ENCODE measurements at places on chromosomes 4 and X.

DNA sequence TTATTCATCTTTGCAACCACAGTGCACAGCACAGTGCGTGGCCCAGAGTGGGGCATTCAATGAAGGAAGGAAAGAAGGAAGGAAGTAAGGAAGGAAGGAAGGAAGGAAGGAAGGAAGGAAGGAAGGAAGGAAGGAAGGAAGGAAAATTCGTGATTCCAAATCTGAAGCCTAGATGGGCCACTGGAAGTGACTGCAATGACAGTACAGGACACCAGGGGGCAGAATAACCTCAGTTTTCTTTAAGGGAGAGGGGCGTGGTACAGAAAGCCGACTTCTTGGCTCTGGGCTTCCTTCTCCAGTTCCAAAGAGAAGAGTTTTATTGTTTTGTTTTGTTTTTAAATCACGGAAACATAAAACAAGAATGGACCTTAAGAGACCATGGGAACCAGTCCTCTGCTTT, 47.8 kb downstream of the APLN start:
- DNase-seq, result peak; percentile 58

DNA sequence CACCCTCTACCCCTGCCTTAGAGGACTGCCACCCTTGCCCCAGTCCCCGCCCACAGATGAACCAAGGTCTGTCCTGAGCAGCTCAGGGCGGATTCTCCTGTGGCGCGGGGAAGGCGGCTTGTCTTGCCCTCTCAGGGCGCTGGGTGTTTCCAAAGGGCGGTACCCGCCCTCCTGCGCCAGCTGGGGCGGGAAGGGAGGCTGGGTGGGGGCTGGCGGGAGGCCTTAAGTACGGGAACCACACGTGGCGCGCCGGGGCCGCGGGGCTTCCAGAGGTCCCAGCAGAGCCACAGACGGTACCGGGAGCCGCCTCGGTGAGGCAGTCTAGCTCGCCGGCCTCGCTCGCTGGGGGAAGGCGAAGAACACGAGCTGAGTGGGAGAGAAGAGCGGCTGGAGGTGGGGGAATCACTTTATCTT, 361.1 kb downstream of the MID1IP1 start:
- DNase-seq, result peak; percentile 65

- DNase-seq, result no peak
Observed at GRCh38 chrX:21738210-21738949, 19.5 kb downstream of the SMPX start.

DNA sequence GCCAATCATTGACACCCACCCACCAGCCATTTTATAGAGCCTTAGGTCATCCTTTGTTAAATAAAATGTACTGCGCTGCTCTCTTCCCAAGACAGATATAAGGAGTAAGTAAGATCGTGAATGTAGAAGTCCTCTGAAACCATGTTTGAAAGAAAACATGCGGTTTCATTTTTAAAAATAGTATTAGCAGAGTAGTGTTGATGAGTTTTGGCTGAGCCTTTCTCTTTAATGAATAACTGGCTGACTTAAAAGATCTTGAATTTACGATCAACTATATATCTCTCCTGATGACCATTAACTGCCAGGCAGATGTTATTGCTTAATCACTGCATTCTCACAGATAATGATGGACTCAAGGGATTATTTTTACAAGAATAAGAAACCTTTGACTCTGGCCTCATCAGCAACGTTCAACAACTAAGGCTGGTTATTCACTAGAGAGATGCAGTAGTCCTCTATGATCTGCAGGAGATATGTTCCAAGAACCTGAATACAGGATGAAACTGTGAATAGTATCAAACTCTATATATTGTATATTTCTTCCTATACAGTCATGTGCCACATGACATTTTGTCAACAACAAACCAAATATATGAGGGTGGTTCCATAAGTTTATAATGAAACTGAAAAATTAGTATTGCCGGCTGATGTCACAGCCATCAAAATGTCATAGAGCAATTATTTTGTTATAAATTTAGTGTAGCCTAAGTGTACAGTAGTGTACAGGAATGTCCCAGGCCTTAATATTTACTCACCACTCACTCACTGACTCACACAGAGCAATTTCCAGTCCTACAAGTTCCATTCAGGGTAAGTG, 80.8 kb downstream of the FAM13A start:
- no peak for DNase-seq

DNA sequence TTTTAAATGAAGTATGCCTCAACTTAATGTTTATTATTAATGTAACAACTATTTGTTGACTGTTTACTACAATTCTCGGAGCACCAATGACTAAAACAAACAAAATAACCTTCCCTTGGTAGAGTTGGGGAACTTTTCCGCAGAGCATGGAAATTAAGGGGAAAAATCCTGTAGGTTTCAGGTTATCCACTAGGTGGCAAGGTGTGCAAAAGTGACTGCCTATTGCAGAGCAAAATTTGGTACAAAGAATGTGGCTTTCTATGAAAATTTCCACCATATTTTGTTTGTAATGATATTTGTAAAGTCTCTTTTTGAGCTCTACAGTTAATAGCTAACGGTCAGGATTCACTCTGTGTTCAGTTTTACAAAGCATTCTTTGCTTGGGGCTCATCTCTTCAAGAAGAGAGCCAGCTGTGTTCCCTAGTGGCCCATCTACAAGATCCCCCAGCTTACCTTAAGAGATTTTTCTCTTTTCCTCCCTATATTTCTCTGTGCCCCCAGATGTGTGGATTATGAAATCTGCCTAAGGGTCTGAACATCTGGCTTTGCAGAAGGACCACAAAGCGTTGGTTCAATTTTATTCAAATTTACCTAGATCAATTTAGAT, 61.1 kb downstream of the FBXO8 start:
- peak; percentile 22 for DNase-seq
